Right ventricle myocardium inferior (tissue), 1 donor: ENCODE measurements at places on chromosomes 3 and 15. TPM values are rescaled to one million over a fixed set of nuclear protein-coding genes. Genes with fewer than 3 reads are reported as not detected.
A peak's percentile ranks its signal among the peaks of the same experiment; 100 is the strongest.

DNA sequence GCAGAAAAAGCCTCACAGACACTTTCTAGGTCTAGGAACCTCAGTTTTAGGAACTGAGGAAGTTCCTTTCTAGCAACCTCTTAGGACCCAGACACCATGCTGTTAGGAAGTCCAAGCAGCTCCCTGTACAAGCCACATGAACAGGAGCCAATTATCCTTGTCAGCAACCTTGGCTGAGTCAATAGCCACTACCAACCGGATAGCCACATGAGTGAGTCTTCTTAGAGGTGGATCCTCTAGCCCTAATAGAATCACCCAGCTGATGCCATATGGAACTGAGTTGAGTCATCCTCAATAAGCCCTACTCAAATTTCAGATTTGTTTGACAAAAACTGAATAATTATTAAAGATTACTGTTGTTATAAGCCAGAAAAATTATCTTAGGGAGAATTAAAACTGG lies 256.2 kb downstream of the NLGN1 start:
- no peak for DNase-seq

DNA sequence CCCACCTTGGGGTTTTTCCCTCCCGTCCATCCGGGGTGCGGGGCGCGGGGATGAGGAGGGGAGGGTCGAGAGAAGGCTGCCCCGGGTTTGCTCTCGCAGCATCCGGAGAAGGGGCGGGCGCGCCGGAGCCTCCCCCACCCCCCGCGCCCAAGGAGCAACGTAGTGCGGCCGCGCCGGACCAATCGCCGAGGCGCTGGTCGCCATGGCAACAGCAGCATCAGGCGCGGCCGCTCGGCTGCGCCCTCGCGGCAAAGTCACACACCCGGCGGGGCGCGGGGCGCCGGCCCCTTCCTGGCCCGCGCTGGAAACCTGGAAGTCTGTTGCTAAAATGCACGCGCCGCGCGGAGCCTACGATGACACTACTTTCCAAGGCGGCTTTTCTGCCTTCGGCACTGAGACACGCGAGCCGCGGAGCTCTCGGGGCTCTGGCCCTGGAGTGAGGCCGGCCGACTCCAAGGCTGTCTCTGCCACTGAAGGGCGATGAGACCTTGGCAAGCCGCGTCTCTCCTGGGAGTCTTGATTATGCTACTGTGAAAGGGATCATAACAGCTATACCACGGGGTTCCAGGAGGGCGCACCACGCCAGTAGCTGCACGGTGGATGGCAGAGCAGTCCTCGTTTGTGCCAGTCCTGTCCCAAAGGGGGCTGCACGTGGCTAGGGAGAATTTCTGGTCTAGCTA lies at the start of gene IQSEC1:
TSS of gene IQSEC1 (minus strand) at position 104 of the 680 bp plus-strand sequence. CDS start 415 bp downstream, outside the sequence.
- peak; percentile 89 for DNase-seq

DNA sequence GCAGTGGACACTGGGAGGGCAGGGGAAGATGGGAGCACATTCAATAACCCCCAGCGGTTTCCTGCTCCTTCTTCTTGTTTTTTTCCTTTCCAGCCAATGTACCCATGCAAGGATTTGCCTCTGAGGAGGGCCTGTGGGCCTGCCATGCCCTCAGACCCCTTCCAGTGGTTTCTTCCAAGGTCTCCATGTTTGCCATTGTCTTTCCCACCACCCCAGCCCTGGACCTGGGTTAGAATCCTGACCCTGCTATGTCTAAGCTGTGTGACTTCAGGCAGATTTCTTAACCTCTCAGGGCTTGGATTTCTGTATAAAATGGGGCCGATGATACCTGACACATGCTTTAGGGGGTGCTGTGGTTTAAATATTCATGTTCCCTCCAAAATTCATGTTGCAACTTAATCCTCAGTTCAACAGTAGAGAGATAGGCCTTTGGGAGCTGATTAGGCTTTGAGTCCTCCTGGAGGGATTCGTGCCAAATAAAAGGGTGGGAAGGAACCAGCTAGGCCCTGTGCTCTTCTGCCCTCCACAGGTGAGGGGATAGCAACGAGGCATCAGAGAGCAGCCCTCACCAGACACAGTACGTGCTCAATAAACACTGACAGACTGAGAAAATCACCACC lies 46.3 kb upstream of the FLNB start:
- DNase-seq, result no peak

DNA sequence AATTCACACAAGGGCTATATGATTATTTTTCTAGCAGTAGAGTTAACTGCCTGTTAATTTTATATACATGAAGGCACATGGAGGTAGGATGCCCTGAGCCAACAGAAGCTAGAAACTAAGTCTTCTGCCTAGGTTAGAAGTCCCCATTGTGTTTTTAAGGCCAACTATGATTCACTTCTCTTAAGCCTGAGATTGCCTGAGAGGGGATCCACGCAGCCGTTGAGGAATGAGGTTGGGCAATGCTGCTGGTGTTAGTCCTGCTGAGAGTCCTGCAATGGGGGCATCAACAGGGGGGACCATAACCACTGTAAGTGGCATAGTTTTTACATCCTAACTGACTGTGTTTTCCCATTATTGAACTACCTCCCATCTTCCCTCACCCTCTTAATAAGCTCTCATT lies 60.1 kb upstream of the PFN2 start:
- DNase-seq, result no peak

DNA sequence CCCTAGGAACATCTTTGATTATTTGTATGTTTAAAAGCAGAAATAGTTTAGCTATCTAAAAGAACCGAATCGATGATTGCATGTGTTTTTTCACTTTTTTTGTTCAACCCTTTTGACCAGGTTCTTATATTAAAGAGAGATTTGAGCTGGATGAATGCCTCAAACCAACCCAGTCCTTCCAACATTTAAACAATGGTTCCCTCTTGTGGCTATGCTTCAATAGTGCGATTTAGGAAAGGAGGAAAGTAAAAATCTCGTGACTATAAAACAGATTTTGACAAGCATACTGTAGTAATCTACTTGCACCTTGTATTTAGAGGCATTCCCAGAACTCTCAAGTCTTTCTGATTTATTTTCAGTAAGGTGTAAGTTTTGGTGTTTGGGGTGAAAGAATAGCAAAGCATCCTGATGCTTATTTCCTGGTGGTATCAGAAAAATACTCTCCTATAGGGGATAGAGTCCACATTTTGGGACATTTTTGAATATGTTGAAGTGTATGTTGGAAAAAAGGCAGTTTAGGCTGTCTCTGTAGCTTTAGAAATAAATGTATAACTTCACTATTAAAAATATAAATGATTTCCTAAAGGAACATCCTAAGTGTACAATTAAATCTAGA lies 159.6 kb upstream of the KCNH8 start:
- DNase-seq, result no peak

GRCh38 chr3:23580096-23580713 lies 225.6 kb upstream of the UBE2E1 start:
- no peak for DNase-seq

DNA sequence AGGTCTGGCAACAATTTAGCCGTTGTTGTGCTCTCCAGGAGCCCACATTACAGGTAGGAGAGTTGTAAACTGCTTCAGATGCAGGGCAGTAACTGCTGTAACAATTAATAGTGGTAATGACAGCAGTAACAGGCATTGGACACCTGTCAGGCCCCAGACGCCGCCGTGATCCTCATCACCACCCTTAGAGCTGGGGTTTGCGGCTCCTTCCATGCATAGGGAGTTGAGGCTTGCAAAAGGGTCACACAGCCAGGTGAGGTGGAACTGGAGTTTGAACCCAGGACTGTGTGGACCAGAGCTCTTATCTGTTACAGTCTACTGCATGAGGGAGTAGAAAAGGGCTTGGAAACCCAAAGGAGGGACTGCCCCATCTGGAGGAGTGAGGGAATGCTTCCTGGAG lies 26.8 kb upstream of the NR2C2 start:
- DNase-seq, result peak; percentile 25

DNA sequence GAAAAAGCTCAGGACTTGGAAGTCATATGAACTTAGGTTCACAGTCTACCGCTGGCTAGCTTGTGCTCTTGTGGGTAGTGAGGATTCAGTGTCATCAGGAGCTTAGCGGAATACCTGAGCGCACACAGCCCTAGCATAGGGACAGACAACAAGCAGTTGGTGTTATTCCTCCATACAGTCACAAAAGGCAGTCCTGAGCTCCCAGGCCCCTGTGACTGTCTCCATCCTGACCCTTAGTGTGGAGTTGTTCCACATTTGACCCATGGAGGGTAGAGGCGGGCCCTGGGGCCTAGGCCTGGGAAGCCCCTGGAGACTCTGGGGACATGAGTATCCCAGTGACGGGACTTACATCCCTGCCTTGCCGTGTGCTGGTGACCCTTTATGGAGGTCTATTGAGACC lies 131.5 kb upstream of the PLXNA1 start:
- DNase-seq, result no peak

DNA sequence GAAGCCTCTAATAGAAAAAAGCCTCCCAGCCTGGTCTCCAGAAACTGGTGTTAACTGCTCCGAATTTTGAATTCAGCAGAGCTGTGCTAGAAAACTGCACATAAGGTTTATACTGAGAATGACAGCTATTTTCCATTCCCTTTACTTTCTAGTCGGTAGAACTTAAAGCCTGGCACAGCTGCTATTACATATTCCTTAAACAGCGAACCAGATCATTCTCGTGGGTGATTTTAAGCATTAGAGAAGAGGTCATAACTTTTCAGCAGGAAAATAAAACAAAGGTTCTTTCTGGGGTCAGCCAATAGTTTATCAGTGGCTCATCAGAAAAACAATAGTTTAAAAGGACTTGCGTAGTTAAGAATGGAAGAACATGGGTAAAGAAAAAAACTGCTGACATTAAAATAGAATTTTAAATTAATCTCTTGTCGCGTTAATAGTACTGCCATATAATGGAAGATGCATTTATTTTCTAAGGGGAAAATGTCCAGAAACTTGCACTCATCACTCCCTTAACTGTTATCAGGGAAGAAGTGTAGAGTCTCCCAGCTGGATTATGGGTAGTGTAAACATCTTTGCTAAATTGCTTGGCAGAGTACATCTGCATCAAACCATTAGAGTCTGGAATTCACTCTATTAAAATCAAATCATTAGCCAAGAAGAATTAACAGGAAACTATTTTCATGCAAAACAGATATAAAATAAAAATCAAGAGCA lies 7.9 kb downstream of the VGLL4 start:
- DNase-seq, result no peak

DNA sequence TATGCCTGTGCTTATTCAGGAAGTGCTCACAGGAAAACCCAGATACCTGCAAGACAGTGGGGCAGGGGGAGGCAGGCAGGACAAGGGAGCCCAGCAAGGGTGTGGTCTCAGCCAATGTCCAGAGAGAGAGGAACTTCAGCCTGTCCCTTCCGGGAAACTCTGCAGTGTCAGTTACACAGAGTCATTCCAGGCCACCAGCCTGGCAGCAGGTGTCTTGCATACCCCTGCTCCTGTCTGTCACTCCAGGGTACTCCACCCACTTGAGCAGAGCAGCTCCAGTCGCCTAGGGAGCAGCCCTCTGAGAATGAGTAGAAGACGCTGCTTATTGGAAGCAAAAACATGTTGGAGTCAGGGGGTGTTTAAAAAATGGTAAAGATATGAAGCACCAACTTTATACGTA lies 431.2 kb upstream of the RGMA start:
- DNase-seq, result no peak

- DNase-seq, result no peak
These were observed 71.9 kb downstream of the ARNT2 start for GRCh38 chr15:80476036-80476435.

DNA sequence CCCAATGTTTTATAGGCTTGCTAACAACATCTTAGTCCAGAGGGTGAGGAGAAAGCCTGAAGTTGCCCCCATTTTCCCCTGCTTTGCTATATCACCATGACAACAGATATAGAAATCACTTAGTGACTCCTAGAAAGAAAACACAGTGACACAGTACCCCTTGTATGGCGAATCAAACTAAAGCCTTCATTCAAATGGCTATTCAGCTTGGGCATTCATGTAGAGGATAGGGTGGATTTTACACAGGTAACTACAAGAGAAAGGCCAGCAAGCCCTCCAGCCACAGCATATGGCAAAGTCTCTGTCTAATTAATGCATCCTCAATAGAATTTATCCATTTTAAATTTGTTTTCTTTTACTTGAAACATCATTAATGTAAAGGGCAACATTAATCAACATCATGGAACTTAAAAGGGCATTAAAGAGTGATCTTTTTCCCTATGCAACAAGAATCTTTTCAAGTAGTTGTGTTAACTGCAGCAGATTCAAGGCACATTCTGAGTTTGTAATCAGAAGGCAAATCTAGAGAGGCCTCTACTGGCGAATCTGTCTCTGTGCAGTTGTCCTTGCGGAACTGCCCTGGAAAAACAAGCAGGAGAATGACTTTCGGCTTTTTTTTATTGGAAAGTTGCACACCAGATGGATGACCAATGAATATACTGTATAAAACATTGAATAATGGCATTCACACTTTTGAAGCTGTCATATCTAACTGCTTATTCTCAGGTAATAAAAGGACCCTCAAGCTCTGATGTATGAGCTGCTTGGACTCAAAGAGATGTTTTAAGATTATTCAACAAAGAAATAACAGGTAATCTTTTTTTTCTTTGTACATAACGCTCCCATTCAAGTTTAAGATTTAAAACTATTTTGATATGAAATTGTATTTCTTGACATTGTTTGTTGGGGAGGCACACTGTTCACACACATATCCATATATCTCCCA lies 621.7 kb upstream of the AGTR1 start:
- DNase-seq, result no peak

- no peak for DNase-seq
These were observed 928.5 kb upstream of the ROBO1 start for GRCh38 chr3:80696280-80696679.

- no peak for DNase-seq
These were observed 979 bp downstream of the UNC13C start for GRCh38 chr15:53979051-53979788.

DNA sequence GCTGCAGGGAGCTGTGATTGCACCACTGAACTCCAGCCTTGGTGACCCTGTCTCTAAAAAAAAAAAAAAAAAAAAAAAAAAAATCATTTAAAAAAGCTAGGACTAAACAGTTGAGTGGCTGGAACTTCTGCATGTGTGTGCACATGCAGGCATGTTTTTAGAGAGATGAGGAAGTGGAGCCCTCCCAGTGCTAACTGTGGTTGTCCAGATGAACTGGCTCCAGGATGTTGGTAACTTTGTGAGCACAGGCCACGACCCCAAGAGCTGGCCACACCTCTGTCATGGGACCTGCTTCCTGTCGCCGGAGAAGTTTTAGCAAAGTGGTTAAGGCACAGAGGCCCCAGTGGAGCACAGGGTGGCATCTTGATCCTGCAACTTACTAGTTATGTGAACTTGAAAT lies 27.0 kb downstream of the CHCHD6 start:
- DNase-seq, result no peak

GRCh38 chr3:144039661-144040060 lies 68.0 kb downstream of the DIPK2A start:
- DNase-seq, result no peak

GRCh38 chr3:186108106-186108940 lies 566 bp downstream of the ETV5 start:
- peak; percentile 79 for DNase-seq

GRCh38 chr3:10941972-10942371 lies 50.6 kb upstream of the SLC6A1 start:
- no peak for DNase-seq

- no peak for DNase-seq
These were observed 418.8 kb upstream of the ALCAM start for GRCh38 chr3:104947943-104948342.

The SLMAP gene
- 294 TPM for total RNA-seq

The SACM1L gene
- total RNA-seq, result 26.3 TPM

The MB21D2 gene
- total RNA-seq, result 2.1 TPM

The GOLGA6A gene
- not detected for total RNA-seq

The RLBP1 gene
- not detected for total RNA-seq

The NCBP2 gene
- 29.8 TPM for total RNA-seq
